Activated gamma-delta T cell (primary cell): ENCODE measurements at places on chromosomes 2 and 18.

- no peak for DNase-seq
Observed at GRCh38 chr2:196182439-196183171, 11.2 kb upstream of the STK17B start.

DNA sequence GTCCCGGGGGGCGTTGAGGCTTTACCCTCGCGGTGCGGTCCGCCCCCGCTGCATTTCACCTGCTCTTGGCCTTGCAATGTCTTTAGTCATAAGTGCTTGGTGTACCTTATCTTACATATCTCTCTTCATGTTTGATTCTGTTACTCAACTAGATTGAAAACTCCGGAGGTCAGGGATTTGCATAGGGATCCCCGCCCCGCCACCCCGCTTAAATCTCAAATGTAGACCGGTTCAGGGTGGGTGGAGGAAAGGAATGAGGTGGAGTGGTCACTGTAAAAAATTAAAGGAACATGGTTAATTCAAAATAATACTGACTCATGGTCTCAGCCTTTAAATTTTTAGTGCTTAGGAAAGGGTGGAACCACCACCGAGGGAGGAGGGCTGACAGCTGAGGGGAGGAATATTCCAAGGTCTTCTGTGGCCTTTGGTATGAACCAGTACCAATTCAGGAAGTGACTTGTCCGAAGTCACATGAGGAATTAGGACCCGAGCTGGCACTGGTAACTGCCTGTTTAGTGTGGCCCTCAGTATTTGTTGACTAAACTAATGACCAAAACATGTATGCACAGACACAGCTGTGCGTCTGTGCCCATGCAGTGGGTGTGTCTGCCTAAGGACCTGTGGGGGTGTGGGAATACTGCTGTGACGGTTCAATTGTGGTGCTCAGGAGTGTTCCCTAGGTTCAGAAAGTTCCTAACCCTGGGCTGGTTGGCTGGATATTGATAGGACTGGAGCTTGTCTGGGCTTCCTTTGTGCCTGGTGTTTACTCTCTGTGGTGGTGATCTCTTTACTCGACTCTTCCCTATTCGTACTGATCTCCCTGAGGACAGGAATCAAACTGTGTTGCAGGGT lies 1.0 kb downstream of the PLEKHB2 start:
- DNase-seq: peak; percentile 20

DNA sequence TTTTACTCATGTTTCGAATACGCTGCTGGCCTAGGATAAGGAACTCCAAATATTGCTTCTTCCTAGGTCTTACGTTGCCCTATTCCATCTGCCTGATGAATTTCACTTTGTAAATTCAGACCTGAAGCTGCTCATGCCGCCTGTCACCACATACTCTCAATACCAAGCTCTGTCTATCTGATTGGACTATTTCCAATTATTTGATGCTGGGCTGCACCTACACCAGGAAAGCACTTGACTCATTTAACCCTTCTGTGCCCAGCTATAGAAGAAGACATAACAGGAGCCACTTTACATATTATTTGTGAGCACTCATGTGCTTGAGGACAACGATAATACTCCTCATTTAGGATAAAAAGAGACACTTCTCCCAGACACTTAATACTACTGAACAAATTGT lies 1293.9 kb upstream of the LRRTM1 start:
- DNase-seq: no peak

DNA sequence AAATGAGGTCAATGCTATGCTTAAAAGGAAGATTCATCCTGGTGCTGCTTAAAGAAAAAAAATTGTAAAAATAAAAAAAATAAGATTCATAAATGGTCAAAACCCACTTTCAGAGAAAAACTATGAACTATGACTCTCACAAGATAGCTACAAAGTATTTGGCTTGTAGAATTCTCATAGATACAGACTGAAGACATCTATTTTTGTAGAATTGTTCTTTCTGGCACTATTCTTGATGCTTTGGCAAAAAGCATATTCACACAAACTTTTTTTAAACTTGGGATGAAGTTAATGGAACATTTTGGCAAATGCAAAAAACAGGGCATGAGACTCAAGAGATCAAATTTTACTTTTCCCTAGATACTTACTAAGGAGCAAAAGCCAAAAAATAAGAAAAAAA lies 12.5 kb upstream of the ANKRD29 start:
- no peak for DNase-seq

DNA sequence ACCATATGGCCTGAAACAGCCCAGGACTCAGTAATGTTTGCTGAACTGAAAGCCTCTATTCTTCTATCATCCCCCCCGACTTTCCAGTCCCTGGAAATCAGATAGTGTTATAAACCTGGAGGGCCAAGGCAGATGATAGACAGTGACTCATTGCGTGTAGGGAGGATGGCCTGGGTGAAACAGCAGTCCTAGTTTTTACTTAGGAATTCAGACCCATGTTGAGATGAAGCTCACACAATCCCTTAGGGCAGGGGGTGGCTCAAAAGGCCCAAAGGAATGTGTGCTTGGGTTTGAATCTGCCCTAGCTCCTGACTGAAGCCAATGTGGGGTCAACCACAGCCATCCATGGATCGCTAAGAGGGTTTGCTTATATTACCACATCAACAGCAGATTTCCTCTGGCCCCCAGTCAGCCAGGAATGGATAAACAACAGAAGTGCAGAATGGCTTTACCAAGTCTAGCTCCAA lies 43.9 kb upstream of the STPG4 start:
- no peak for DNase-seq

DNA sequence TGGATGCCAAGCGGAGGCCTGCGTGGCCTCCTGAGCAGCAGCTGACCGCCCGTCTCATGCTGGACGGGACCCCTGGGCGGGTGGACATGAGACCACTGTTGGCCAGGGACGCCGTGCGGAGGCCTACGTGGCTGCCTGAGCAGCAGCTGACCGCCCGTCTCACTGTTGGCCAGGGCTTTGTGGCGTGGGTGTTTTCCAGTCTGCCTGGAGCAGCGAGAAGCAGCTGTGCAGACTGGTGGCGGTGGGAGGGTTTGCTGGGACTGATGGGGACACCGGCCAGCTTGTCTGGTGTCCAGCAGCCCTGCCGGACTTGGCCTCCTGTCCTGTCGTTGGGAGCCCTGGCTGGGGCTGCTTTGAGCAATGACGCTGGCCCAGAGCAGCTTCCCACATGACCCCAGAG lies 5.8 kb upstream of the D2HGDH start:
- DNase-seq: no peak

DNA sequence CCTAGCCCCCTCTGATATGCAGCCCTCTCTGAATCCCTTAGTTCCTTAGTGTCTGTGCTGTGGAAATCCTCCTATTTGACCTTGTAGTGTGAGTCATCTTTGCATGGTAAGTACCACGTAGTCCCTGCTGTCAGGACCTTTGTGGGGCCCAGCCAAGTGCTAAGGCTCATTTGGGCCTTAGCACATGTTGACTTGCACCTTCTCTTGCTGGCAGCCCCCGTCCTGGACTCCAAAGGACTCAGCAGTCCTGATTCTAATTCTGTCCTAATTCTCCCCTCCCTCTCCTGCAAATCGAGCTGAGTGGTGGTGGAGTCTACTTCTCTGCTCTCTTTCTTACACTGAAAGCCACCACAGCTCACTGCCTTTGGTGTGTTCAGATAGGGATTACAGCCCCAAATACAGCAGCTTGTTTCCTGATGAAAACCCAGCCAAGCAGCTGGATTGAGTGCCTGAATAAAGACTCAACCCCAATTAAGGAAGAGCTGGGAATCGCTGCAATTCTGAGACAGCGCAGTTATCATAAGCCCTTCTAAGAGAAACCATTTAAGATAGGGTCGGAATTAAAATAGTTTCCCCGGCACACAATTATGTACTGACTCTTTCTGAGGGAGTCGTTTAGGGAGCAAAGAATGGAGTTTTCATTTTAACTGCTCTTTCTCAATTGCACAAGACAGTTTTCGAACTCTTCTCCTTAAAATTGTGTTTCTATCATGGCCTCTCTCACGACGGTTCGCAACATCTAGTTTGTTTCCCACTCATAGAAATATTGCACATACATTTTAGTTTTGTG lies 215.6 kb upstream of the TNP1 start:
- no peak for DNase-seq

GRCh38 chr2:4959219-4959618 lies 733.0 kb upstream of the SOX11 start:
- no peak for DNase-seq

DNA sequence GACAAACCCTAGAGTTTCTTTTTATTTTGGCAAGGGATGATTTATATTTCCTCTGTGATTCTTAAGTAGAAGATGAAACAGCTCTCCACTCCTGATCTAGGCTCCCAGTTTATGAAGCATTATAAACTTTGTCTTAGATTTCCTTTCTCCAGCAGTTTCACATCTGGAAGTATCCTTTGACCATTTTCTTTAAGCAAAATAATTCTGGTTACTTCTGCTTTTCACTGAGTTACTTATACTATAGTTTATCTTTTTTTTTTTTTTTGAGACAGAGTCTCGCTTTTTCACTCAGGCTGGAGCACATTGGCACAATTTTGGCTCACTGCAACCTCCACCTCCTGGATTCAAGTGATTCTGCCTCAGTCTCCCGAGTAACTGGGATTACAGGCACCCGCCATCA lies 45.5 kb downstream of the KCMF1 start:
- DNase-seq: no peak

DNA sequence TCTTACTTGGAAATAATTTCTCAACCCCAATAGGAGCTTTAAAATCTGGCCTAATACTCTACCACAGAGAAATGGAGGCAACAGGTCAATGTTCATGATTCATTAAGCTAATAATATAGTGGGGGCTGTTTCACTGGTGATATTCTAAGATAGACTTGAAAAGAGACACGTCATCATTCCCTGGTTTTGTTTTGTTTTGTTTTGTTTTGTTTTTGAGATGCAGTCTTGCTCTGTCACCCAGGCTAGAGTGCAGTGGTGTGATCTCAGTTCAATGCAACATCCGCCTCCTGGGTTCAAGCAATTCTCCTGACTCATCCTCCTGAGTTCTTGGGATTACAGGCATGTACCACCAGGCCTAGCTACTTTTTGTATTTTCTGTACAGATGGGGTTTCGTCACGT lies 37.5 kb upstream of the SOS1 start:
- no peak for DNase-seq

DNA sequence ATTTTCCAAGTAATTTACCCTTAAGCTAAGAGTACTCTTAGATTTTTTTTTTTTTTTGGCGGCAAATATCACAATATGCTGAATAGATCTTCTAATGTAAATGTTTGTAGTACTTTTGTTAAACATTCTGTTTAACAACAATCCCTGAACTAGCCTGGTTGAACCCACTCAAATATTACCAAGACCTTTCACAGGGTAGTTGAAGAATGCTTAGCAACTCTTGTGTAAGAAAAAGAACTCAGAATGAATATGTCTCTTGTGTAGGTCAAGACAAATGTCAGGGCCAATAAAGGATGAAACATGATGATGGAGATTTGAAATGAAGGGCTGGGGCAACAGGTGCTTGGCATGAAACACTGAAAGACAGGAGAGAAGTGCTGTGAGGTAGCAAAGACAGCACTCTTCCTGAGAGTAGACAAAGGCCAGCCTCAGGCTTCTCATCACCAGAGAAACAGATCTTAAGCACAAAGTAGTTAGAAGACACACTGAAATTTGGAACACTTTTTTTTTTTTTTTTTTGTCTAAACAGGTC lies 597.3 kb downstream of the ERBB4 start:
- no peak for DNase-seq

DNA sequence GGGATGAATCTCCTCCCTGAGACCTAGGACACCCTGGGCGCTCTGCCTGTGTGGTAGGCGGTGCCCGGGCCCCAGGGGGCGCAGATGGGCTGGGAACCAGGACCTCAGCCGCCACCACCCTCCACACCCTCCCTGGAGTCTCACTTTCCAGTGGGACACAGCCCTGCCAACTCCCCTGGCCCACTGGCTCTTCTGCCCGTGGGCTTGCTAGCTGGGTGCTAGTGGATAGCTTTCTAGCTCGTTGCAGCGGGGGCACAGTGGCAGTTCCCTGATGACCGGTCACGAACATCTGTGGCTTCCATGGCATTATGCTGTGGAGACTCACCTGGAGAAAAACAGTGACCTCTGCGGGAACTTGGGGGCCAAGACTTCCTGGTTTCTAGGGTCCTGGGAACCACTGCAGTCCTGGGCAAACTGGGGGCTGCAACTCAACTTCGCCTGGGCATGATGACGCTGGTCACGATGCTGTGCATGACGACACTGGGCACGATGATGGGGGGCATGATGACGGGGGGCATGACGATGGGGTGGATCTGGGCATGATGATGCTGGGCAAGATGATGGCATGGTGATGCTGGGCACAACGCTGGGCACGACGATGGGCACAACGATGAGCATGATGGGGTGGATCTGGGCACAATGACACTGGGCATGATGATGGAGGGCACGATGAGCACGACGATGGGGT lies 31.0 kb upstream of the ALLC start:
- DNase-seq: no peak

DNA sequence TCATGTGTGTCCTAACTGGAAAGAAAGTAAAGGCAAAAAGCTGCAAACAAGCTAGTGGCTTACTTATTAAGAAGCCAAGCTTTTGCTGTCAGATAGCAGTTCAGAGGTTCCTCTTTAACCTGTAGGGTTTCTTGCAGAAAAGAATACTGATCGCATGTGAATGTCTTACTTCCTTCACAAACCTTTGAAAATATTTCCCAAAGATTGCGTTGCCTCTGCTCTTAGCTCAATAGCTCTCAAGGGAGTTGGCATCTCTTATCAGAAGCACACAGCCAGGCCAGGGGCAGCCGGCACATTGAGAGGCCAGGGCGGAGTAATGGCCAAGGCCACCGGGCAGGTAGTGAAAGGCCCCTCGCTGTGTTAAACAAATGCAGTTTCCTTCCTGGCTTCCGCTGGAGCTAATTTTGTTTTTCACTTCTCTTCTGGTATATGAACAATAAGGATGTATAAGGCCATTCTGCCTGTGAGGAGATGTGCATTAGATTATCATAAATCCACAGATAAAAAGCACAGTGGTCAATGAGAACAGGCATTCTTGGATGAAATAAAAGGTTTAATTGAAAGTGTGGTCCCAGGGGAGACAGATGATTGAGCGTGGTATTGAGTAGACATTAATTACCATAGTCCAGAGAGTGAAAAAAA lies 542.4 kb upstream of the NRP2 start:
- no peak for DNase-seq

- DNase-seq: no peak
Observed at GRCh38 chr2:20536619-20537422, 89.9 kb downstream of the RHOB start.

DNA sequence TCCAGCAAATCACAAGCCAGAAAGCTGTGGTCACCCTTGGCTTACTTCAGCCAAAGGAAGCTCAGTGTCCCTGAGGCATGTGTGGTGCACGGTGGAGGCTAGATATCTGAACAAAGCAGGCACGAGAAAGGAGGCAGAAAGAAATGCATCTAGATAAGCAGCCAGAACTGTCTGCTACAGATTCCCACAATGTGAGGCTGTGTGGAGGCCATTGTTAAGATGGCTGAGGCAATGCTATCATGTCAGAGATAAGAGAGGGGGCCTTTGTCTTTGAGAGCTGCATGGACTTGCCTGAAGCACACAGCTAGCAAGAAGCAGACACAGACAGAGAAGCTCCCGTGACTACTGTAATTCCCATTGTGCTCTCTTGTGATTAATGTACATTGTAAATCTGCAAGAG lies 110.5 kb upstream of the LYPD6 start:
- DNase-seq: no peak

DNA sequence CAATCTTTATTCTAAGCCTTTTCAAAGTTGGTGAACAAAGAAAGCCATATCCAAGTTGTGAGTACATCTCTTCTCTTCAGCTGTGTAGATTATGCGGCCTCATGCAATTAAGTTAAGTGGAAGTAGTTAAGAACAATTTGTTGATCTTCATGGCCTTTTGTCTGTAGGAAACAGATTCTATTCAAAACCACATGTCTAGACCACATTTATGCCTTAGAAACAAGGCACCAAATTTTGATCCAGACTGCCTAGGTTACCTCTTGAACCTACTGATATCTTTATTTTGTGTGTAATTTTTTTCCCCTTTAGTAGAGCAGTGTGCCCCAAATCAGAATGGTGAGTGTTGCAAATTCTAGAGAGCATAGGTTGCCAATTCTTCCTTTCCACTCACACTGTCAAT lies 101.6 kb upstream of the CERS6 start:
- no peak for DNase-seq
